ENCODE measurements at places on chromosomes 6 and 20.

DNA sequence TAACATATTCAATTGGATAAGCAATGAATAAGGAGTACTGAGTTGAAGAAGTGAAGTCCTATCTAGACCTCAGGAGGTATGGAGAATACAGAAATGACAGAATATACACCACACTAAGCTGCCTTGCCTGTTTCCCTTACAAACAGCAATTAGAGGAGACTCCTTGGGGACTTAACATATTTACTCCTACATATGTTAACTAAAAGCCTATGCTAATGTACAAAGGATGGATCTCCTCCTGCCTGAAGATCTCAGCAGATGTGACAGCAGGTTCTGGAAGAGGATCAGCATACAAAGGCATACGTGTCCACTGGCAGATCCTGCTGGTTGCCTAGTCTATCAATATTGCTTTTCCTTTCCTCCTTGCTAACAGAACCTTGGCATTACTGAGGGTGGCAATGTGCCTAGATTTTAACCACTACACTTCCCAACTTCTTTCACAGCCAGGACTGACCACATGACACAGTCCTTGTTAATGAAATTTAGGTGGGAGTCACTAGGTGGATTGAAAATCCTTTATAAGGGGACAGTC is 29.6 kb downstream of the PRKN start:
- DNase-seq = no peak

- no peak for DNase-seq
Measured at GRCh38 chr6:129996387-129996786, 22.0 kb upstream of the L3MBTL3 start.

GRCh38 chr20:17505636-17506517 is 25.3 kb downstream of the BFSP1 start:
- peak; percentile 70 for DNase-seq

- no peak for DNase-seq
Measured at GRCh38 chr6:14831937-14832336, 413.9 kb upstream of the JARID2 start.

DNA sequence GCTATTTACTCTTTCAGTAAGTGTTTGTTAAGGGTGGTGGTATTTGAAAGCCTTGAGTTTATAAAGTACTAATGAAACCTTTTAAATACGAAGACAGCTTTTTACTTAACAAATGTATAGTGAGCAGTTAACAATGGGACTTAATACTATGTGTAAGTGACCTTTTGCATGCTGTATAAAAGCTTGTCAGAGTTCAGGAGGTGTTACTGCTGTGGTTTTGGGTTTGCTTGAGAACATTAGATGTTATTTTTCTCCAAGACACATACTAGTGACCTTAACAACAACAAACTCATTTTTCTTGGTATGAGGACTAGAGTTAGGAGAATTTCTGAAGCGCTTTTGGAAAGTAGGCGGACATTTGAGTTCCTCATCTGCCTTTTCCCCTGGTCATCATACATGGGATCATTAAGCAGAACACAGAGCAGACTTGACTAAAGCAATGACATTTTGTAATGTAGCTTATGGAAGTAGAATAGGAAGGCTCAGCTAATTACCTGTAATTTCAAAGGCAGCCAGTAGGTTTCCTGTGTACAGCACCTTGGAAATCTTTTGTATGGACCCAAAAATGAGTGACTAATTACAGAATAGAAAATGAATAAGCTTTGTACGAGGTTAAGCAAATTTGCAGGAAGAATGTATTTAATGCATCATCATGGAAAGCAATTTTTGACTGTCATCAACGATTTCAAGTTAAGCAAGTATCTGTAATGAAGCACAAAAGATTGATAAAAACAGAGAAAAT is 14.1 kb downstream of the CDYL start:
- DNase-seq = no peak

- DNase-seq = no peak
Measured at GRCh38 chr6:136186363-136186762, 63.7 kb downstream of the MTFR2 start.

DNA sequence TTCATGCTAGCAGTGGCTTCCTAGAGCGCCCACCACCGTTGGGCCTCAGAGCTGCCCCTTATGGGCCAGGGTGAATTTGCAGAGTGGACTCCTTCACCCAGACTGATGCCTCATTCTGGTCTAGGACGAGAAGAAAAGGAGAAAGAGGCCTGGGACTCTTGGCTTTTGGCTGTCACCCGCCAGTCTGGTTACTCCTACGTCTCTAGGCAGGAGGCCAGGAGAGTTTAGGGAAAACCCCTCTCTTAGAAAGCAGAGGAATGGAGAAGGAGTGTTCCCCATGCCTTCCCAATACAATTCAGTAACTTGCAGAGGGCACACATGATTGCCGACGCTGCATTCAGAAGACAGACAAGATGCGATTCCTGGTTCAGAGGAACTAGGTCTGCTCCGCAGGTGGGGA is 70.1 kb downstream of the CDC5L start:
- no peak for DNase-seq

- DNase-seq = no peak
Measured at GRCh38 chr20:21982559-21982958, 277.1 kb downstream of the PAX1 start.

DNA sequence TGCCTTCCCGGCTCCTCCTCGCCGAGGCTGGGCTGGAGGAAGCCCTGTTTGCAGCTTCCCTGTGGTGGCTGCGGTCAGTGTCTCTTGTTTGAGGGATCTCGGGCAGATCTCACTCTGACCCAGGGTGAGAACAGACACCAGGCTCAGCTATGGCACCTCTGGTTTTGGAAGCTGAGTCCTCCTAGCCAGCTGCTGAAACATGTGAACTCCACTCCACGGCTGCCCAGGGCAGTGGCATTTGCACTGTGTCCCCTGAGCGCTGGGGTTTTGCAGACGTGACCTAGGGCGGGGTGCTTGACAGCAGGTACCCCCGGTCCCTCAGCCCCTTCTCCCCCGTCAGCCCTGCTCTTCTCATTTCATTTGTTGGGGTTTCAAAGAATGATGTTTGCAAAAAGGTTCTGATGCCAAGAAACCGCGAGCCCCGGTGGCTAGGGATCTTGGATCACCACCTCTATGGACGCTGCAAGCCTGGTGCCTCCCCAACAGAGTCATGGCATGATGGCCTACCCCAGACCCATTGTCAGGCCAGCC is 55.0 kb upstream of the DACT2 start:
- DNase-seq = no peak

DNA sequence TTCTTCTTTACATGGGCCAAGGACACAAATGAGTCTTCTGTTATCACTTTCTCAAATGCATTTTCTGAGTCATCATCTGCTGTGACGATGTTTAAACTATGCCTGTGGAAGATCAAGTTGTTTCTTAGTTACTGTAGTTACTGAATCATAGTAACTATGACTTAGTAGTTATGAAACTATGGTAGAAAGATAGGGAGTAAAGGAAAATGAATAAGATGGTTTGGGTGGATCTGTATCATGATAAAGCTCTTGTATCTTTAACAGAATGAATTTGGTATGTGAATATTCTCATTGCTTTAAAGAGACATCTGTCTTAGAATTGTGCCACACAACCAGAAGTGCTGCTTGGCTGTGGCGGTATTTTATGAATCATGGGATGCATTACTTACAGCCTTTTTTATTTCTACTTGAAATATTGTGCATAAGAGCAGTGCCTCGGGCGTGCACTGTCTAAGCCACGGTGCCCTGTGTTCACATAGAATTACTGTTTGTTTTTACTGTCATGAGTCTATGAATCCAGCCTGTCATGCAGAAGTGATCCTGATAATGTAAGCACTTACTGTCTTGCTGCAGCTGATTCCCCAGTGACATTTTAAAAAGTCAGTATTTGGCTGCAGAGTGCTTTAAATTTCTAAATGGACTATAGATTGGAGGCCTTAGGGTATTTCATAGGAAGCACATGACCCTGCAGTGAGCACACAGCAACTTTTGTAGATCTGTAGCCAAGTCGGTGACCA is 215.2 kb downstream of the TMEM242 start:
- peak; percentile 82 for DNase-seq

DNA sequence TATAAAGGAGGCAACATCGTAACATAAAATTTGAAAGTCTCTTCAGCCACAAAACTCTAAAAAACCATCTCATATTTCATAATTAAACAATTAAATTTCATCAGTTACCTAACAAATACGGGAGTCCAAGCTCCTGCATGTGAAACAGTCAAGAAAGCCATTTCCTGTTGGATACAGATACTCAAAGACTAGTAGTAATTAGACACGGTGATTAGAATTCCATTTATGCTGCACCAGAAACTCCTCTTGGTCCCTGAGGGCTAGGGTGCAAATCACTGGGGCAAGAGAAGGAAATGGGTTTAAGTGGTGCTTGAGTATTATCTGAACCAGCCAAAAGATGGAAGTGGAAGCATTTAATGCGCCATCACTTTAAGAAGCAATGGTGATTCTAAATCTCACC is 27.4 kb downstream of the TRAM2 start:
- no peak for DNase-seq

GRCh38 chr20:36121981-36122930 is 32.3 kb upstream of the EPB41L1 start:
- no peak for DNase-seq

- no peak for DNase-seq
Measured at GRCh38 chr20:58913079-58913478, 60.6 kb downstream of the GNAS start.

GRCh38 chr6:39402239-39402751 is 79.8 kb upstream of the KCNK16 start:
- DNase-seq = peak; percentile 85

GRCh38 chr6:47203266-47203937 is 106.3 kb downstream of the TNFRSF21 start:
- DNase-seq = no peak

- DNase-seq = no peak
Measured at GRCh38 chr6:157169226-157169625, 154.1 kb downstream of the TMEM242 start.

- no peak for DNase-seq
Measured at GRCh38 chr20:57841297-57841866, 131.6 kb upstream of the PMEPA1 start.
